ENCODE measurements at places on chromosomes 3 and 15.

- no peak overlapping the region for H3K27ac ChIP-seq
- DNase-seq: no peak
These were observed 72.7 kb downstream of the DTWD1 start for GRCh38 chr15:49693498-49693897.

GRCh38 chr3:52289747-52290595, 2.3 kb downstream of the GLYCTK start:
- peak overlapping the region; percentile 70 for H3K4me3 ChIP-seq
- peak overlapping the region; percentile 97 for H3K27ac ChIP-seq
- no peaks in the 10 kb centered on the region for H3K27me3 ChIP-seq
- H3K4me1 ChIP-seq: peaks cover 8% of the 10 kb centered on the region
- peak; percentile 95 for DNase-seq
- H3K36me3 ChIP-seq: no peaks in the 10 kb centered on the region

GRCh38 chr3:147518465-147518864, 109.3 kb downstream of the ZIC1 start:
- H3K4me3 ChIP-seq: no peak overlapping the region
- no peaks in the 10 kb centered on the region for H3K36me3 ChIP-seq
- no peak overlapping the region for H3K27ac ChIP-seq
- no peaks in the 10 kb centered on the region for H3K4me1 ChIP-seq

- H3K27ac ChIP-seq: no peak overlapping the region
- no peak for DNase-seq
- no peaks in the 10 kb centered on the region for H3K36me3 ChIP-seq
- no peak overlapping the region for H3K4me3 ChIP-seq
These were observed 46.9 kb downstream of the NR1D2 start for GRCh38 chr3:23991683-23992628.

GRCh38 chr15:96349034-96349856, 18.7 kb downstream of the NR2F2 start:
- no peak for DNase-seq
- H3K27ac ChIP-seq: no peak overlapping the region
- H3K36me3 ChIP-seq: peaks cover 21% of the 10 kb centered on the region
- H3K4me3 ChIP-seq: no peak overlapping the region
- H3K27me3 ChIP-seq: peaks cover 8% of the 10 kb centered on the region

GRCh38 chr3:70780790-70781189, 468.4 kb upstream of the MDFIC2 start:
- no peak overlapping the region for H3K27ac ChIP-seq
- no peak overlapping the region for H3K4me3 ChIP-seq
- DNase-seq: no peak
- no peaks in the 10 kb centered on the region for H3K36me3 ChIP-seq

Data from small intestine (tissue), 16 donors.